ENCODE measurements at places on chromosomes 2 and 18.

GRCh38 chr18:51229328-51229727 lies 31.8 kb upstream of the MEX3C start:
- no peak for DNase-seq

GRCh38 chr2:15782769-15783294 lies 157.5 kb upstream of the MYCN start:
- no peak for DNase-seq

- DNase-seq: no peak
These were observed 11.7 kb downstream of the SLC4A3 start for GRCh38 chr2:219638948-219639755.

GRCh38 chr18:72470391-72470790 lies 73.8 kb downstream of the CBLN2 start:
- DNase-seq: no peak

- DNase-seq: no peak
These were observed 51.4 kb upstream of the SCN1A start for GRCh38 chr2:166179201-166179600.

GRCh38 chr2:230842473-230842872 lies 22.3 kb upstream of the ITM2C start:
- peak; percentile 18 for DNase-seq

- no peak for DNase-seq
These were observed 131.0 kb downstream of the DPP4 start for GRCh38 chr2:161943011-161943410.

GRCh38 chr2:138267902-138268254 lies 233.7 kb upstream of the SPOPL start:
- DNase-seq: no peak

GRCh38 chr2:44836916-44837315 lies 104.6 kb upstream of the SIX3 start:
- no peak for DNase-seq

DNA sequence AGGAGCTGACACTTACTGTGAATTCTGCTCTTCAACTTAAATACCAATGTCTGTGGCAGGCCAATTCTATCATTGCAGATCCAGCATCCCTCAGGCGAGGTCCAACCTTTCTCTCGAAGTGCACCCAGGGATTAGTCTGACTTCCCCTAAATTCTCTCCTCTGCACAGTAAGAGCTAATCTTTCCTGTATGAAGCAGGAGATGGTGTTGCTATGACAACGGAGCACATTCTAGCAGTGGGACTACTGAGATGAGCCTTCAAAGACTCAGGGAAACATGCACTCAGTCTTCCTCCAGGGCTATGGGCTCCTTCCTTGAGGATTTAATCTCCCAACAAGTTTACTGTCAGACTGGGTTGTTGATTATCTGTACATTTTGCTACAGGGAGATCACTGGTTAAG lies 176.3 kb downstream of the NOL4 start:
- DNase-seq: no peak

DNA sequence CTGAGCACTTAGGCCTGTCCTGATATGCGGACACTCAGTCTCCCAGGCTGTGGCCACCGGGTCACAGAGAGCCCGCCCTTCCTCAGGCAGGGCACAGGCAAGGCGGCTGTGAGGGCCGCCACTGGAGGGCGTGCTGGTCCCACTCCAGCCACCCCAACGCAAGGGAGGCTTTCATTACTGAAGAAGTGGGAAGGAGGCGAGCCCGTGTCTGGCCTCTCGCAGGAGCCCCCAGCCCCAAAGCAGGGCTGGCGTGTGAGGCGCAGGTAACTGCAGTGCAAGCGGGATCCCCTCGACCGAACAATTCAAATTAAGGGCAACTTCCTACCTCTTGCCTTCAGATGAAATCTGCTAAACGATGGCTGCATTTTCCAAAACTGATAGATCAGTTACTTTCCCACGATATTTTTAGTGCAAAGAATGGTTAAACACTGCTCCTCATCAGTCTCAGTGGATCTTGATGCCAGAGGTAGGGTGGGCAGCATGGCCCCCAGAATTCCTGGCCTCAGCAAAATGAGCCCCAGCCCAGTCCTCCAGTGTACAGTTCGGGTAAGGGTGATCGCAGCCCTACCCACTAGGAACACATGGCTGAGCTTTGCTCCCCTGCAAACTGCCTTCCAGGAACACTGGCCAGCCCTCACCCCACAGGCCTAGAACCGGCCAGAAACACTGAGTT lies 97.2 kb downstream of the SEPTIN10 start:
- DNase-seq: no peak

- DNase-seq: no peak
These were observed 33.6 kb downstream of the MROH2A start for GRCh38 chr2:233811732-233812131.

All from kidney epithelial cell (primary cell).